Ureter (tissue), 1 donor: ENCODE measurements at places on chromosomes 5 and 9.

DNA sequence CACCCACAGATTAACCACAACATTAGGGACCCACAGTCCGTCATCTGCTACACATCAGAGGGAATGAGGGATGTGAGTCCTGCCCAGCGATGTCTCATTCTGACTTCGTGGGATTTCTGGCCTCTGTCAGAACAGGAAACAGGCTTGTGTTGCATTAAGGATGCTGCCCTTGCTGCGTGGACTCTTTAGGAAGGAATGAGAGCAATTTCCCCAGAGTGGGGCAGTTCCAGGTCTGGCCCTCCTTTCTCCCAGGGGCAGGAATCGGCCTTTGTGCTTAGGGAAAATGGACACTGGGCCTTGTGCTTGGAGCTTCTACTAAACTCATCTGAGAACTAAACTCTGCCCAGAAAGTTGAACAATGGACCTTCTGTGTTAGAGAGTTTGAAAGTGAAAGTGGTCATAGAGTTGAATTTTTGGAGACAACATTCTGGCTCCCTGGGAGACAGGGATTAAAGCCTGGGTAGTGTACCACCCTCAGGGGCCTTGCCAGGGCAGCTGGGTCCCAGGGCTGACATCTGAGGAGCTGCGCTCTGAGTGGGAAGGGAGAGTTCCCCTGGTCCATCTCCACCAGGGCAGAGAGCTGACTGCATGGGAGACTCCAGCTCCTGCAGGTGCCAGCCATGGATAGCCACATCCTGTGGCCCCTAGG, 37.8 kb upstream of the S1PR3 start:
- DNase-seq, result no peak

DNA sequence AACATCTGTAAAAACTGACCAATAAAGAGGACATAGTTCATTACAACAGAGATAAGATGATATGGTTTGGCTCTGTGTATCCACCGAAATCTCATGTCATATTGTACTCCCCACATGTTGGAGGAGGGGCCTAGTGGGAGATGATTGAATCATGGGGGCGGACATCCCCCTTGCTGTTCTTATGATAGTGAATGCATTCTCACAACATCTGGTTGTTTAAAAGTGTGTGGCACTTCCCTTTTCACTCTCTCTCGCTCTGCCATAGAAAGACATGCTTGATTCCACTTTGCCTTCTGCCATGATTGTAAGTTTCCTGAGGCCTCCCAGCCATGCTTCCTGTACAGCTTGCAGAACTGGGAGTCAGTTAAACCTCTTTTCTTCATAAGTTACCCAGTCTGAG, 292.8 kb downstream of the SLF1 start:
- no peak for DNase-seq

- no peak for DNase-seq
These were observed 77.1 kb upstream of the ADAMTS2 start for GRCh38 chr5:179422213-179422855.

GRCh38 chr5:67493676-67494075, 297.1 kb upstream of the CD180 start:
- peak; percentile 51 for DNase-seq

DNA sequence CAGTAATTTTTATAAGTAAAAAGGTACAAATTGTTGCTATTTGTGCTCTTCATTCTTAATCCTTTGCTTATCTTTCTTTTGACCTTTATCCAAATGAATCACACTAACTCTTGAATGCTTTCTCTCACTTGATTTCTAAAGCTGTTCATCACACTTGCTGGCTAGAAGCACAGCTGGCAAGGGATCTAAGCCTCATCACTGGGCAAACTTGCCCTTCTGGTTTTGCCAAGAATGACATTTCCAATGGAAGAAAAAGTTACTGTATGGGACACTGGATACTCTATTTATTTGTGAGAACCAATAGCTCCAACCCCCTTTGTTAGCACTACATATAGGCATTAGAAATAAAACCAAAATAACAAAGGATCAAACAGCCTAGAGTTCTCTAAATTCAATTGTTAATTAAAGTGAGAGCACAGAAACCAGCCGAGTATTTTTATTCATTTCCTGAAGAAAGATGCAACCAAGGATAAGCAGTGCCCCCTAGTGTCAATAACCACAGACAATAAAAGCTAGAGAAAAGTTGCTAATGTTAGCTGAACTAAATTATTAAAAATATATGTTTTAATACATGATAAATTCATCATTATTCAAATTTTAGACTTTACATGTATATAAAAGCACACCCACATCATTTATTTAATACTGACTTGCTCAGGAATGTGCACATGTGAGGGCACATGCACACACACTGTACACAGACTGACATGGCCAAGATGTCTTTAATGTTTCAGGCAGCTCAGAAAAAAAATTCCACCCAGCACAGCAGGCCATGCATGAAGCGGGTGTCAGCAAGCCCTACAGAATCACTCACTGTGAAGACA, 59.8 kb upstream of the POU5F2 start:
- no peak for DNase-seq

DNA sequence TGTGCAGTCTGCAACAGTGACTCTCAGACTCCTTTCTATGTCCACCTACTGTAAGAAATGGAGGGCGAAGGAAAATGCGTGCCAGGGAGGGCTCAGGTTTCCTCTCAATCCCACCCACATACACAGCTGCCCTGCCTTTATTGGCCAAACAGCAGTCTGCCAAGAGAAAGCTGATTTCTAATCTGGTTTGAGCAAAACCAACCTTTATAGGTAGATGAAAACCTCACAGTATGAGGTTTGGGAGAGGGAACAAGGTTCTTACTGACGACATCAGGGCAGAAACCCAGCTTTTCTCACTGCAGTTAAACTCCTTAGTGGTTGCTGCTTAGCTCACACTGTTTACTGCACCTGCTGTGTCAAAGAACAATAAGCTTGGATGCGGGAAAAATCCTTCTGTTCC, 152.3 kb upstream of the KLF9 start:
- DNase-seq, result no peak

DNA sequence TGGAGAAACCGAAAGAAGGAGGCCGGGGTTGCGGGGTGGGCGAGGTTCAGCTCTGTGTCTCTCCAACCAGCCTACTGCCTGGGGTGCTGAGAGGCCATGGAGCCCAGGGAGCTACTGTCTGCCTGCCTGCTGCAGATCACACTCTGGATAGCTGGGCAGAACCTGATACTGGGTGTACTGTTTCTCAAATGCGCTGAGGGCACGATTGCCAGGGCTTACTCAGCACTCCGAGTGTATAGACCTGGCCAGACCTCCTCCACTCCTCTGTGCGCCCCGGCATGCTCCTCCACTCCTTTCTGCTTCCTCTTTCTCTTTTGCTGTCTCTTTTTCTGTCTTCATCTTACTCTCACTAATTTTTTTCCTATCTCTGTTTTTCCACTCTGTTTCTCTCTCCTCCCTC, 215.1 kb downstream of the PAPPA start:
- no peak for DNase-seq

- DNase-seq, result no peak
These were observed 128.1 kb downstream of the GIN1 start for GRCh38 chr5:102991802-102992201.

DNA sequence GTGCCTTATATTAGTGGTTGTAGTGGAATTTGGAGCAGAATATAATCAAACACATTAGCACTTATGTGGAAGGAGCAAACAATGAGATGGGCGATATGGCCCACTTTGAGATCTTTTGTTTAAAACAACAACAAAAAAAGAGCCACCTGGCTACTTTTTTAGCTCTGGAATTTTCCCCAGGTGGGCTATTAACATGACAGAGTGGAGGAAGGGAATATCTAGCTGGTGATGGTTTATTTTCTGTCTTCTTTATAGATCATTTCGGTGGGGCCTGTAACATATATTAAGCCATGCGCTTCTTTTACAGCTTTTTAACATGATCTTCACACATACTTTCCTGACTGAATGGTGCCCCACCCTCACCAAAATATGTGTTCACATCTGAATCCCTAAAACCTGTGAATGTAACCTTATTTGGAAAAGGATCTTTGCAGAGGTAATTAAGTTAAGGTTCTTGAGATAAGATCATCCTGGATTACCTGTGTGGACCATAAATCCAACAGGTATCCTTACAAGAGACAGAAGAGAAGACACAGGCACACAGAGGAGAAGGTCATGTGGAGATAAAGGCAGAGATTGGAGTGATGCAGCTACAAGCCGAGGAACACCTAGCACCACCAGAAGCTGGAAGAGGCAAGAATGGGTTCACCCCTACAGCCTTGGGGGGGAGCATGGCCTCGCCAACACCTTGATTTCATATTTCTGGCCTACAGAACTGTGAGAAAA, 16.6 kb upstream of the ENTREP1 start:
- no peak for DNase-seq

DNA sequence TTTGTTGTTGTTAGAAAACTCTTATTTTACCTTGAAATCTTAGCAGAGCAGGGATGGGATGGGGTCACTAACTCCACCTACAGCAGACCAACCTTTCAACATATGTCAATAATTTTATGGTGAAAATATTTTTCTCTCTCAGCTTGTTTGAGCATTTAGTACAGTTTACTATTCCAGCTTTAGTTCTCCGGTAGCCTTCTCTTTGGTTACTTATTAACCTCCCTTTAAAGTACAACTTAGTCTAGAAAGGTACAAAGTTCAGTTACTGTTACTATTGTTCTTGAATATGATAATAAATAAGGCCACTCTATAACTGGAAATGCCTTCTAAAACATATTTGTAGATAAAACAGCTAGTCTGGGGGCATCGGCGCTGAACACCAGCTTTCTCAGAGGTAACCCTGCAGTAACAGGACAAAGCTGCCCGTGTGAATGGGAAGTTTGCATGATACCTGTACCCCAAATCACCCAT, 233.3 kb downstream of the PCSK1 start:
- DNase-seq, result no peak

DNA sequence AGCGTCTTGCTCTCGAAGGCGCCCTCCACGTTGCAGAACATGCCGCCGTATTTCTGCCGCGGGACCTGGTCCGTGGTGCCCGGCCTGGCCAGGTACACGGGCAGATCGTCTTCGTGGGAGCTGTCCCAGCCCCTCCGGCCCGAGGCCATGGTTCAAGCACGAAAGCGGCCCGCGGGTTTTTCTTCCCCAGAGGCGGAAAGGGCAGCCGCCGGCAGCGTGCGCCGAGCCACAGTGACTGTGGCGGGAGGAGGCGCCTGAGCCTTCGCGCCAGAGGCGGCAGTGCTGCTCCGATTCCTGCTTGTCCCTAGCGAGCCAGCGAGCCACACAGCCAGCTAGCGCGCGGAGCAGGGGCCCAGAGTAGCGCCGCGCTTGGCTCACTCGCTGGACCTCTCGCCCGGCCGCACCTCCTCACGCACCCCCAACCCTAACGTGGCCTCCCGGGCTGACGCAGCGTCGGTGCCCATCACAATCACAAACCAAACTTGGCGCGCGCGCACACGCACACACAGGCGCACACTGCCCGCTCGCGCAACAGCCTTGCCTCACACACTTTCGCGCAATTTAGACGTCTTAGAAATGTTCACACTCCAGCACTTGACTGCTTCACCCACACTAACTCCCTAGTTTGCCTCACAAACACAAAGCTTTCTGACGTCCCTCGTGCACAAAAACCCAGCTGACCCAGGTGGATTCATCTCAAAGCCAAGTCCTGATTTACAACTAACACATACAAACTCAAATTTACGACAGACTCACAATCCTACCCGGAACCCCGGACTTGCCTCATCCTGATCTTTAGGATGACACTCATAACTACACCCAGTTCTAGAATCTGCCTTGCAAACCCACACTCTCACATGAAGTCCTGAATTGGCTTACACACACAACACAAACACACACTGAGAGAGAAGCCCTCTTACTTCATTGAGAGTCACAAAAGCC, at the start of gene DPYSL3:
Gene DPYSL3 (minus strand): TSS at position 359 of the 942 bp plus-strand sequence. CDS start 210 bp downstream, at position 149.
- peak; percentile 80 for DNase-seq

- no peak for DNase-seq
These were observed 218.8 kb upstream of the NR4A3 start for GRCh38 chr9:99602854-99603253.

- no peak for DNase-seq
These were observed 23.5 kb downstream of the PDGFRB start for GRCh38 chr5:150131978-150132694.

DNA sequence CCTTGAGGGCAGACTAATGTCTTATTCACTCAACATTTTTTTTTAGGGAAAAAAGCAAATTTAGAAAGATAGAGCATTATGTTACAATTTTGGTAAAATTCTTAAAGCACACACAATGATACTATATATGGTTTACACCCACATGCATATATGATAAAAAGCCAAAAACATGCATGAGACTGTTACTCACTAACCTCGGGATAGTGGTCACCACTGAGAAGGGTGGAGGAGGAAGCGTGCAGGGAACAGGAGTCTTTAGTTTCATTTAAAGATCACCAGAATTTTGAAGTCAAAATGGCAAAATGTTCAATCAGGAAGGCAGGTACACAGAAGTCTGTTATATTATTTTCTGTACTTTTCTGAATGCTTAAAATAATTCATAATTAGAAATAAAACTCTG, 9.2 kb downstream of the ARL15 start:
- no peak for DNase-seq

DNA sequence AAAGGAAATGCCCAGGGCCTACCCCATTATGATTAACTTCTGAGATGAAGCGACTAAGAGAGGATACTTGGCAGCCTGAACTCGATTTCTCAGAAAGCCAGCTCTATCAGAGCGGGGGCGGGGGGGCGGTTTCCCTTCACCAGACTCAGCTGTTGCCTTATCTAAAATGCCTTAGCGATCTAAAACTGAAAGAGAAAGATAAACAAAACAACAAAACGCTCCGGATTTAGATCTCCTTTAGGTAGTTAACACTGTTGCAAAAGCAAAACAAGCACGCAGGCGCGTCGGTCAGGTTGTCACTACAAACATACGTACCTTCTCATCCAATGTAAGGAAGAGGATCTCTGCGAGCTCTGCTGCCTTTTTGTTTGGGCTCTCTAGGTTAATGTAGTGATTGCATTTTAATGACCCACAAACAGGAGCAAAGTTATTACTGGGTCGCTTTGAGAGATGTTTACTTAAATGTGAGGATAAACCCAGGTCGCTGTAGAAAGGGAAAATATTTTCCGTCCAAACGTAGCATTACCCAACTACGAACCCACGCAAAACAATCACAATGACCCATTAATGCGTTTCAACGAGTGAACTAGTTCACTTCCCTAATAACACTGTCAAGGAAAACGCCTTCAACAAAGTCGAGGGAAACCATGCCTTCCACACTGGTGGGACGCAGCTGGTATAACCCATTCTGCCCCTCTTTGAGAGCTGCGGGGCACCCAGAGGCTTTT, 982 bp downstream of the EPB41L4A start:
- DNase-seq, result peak; percentile 64

GRCh38 chr9:129335464-129336129, 157.5 kb upstream of the IER5L start:
- no peak for DNase-seq

DNA sequence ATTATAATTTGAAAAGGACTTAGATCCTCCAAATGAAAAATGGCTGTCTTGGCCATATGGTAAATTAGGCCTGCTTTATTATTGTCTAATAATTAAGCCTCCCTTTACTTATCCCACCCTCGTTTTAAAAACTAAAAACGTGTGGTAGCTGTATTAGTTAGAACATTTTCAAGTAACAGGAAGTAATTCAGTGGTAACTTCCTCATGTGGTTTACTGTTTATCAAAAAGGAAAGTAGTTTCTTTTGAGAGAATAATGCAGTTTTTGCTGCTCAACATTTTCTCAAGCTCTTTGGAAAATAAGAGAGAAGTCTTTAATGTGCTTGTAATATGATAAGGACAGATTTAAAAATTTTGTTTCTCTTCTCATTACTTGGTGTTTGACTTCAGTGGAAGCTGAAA, 26.0 kb downstream of the ZCCHC7 start:
- no peak for DNase-seq
